ENCODE measurements at places on chromosomes 11 and 22.
A peak's percentile ranks its signal among the peaks of the same experiment; 100 is the strongest.

GRCh38 chr11:122242731-122243130 lies 126.7 kb upstream of the BLID start:
- DNase-seq = no peak

- DNase-seq = peak; percentile 7
These were observed 105.5 kb downstream of the FAT3 start for GRCh38 chr11:92330114-92330513.

- no peak for DNase-seq
These were observed 69.7 kb downstream of the FANCF start for GRCh38 chr11:22555881-22556280.

DNA sequence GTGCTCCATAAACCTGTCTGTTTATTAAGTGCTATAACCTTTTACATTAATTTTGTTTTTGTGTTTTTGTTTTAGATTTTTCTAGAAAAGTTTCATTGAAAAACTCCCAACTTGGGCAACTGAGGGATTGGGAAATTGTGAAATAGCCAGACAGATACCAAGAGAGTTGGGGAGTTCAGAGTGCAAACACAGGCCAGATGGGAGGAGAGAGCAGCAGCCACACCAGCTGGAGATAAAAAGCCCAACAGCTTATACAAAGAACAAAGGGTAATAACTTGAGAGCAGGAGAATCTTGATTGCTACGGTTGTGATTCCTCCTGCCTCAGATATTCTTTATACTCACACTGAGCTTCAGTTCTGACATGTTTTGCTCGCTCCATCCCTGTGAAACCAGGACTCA lies 1642.2 kb downstream of the LRRC4C start:
- DNase-seq = no peak

Measured in right kidney (tissue), 9 donors.